ENCODE measurements at places on chromosomes 4 and X.

DNA sequence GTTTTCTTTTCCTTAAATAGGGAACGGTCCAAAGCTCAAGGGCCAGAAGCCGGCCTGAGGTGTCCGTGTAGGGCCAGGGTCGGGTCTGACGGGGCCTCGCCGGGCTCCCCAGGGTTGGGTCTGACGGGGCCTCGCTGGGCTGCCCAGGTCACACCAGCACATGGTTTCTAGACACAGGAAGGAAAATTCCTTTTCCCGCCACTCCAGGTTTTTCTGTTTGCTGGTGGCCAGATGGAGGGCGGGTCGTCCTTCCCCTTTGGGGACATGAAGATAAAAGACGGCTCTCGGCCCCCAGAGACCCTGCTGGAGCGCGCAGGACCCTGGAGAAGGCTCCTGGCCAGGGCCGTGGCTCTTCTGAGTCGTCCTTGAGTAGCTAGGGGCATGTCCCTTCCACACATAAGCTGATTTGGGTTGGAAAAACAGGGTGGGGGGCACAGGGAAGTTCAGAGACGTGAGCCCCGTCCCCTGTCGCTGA is 35.1 kb downstream of the PIGG start:
- DNase-seq: no peak

- no peak for DNase-seq
These were observed 10.4 kb downstream of the OGT start for GRCh38 chrX:71543316-71543715.

GRCh38 chr4:180784940-180785339 is 1458.3 kb upstream of the TENM3 start:
- DNase-seq: no peak

DNA sequence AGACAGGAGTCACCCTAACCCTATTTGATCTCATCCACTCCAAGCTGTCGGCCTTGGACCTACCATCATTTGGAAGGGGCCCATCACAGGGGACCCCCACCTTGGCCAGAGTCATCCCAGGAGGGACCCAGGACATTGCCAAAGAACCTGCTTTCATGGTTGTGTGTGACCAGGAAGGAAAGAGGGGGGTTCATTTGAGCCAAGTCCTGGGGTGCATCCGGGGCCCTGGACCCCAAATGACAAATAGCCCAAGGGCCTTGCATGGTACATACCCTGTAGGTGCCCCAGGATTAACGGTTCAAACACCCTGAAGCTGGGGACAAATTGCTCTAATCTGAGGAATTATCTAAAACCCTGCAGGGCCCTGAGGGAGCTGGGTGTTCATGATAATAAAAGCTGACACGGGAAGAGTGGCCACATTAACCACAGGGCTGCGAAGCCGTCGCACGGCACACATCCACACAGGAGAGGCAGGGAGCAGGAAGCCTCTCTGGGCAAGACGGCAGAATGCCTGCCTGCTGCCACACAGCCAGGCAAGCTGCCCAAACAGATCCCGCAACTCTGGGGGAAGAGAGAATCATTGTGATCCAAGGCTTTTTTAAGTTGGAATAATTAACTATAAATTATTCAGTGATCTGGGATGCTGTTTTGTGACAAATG is 28.2 kb upstream of the PPP2R2C start:
- DNase-seq: no peak

- no peak for DNase-seq
These were observed 98.5 kb downstream of the RRAGB start for GRCh38 chrX:55816023-55816422.

DNA sequence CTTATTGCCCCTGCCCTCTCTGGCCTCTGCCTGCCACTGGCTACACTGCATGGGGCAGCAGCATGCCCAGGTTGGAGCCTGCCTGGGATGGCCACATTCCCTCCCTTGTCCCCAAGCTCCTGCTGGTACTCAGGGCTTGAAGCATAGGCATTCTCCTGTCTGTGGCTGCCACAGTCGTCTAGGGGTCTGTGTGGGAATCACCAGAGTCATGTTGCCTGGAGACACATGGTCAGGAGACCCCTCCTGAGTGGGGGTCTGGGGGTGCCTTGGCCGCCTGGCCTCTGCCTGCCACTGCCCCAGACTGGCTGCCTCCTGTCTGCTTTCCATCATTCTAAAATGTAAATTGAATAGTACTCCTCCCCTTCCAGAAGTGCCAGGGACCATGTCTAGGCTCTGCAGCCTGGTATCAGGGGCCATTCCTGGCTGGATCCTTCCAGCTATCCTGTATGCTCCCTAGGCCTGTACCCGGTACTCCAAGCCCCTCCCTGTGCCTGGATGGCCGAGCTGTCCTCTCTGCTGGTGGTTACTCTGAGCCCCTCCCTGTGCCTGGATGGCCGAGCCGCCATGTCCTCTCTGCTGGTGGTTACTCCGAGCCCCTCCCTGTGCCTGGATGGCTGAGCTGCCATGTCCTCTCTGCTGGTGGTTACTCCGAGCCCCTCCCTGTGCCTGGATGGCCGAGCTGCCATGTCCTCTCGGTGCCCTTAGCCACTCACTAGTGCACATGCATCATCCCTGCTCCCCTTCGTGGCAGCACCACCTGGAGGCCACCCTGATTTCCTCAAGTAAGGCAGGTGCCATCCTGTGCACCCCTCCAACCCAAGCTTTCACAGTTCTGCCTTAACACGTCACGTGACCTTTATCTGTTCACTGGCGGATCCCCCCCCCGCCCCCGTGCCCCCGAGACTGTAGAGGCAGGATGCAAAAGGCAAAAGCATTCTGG is 5.5 kb upstream of the NKX1-1 start:
- no peak for DNase-seq

DNA sequence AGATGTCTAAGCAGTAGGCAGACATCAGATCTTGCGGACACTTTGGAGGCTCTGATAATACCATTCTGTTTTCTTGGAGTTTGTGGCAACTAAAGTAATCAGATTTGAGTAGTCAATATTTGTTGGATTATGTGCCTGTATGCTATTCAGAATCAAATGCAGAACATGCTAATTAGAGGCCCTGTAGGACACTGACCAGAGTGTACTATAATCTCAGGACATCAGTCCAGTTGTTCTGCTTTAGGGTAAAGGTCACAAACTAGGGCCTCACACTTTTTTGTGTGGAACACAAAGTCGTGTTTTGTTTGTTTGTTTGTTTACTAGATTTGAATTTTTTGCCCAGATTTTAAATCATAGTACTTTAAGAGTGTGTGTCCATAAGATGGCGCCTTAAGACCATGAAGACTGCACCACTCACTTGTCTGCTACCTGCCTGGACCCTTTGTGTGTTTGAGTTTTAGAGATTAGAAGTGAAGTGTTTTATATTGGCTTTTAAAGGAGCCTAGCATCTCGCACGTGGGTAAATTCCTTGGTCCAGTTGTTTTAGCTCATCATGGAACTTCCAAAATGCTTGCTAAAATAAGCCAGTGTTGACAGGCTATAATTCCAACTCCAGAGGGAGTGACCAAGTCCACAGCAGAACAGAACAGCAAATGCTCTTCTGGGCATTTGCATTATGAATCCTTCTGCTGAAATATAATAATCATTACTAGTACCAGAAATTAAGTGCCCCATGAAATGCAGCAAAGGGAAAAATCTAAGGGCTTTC is 34.7 kb downstream of the IL13RA1 start:
- no peak for DNase-seq

All from NCI-H2029 treated with DMSO at 0.1 percent for 48 hours (cell line).